D341Med (cell line): ENCODE measurements at places on chromosomes 7 and 10.

GRCh38 chr10:23630376-23630775, 191.5 kb downstream of the OTUD1 start:
- DNase-seq: no peak

GRCh38 chr7:23358152-23358674, 59.1 kb downstream of the MALSU1 start:
- no peak for DNase-seq

GRCh38 chr10:123621916-123622315, 44.2 kb upstream of the GPR26 start:
- DNase-seq: no peak

GRCh38 chr10:30995081-30995770, 36.4 kb downstream of the ZNF438 start:
- DNase-seq: no peak

GRCh38 chr7:147519062-147519461, 1071.5 kb upstream of the C7orf33 start:
- DNase-seq: no peak

DNA sequence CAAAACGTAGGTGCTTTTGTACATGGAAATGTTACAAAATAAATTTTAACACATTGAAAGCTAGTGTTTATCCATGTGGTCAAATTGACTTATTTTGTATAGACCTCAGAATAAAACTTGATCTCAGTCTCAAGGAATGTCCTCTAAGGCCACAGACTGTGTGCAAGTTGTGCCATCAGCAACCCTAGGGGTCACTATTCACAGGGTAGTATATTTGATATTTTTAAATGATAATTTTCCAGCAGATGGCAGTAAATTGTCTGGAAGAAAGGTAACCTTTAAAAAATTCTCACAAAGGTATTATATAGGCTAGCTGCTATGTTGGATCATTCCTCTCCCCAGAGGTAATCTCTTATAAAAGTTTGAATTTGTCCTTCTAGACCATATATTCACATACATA, 12.9 kb upstream of the SNX10 start:
- DNase-seq: no peak
